Activated naive CD8-positive, alpha-beta T cell treated with anti-CD3 and anti-CD28 coated beads, Interleukin-2, amount 10 ng/mL, durations not matched to agents 7 days and 5 days (primary cell): ENCODE measurements at places on chromosomes 1 and 21. TPM values are rescaled to one million over a fixed set of nuclear protein-coding genes. Genes with fewer than 3 reads are reported as not detected.

The HSD3B2 gene
- not detected for total RNA-seq

The UBE2U gene
- not detected for total RNA-seq

The SYCP1 gene
- total RNA-seq: not detected

The PAPPA2 gene
- total RNA-seq: not detected

The FCRL2 gene
- not detected for total RNA-seq

DNA sequence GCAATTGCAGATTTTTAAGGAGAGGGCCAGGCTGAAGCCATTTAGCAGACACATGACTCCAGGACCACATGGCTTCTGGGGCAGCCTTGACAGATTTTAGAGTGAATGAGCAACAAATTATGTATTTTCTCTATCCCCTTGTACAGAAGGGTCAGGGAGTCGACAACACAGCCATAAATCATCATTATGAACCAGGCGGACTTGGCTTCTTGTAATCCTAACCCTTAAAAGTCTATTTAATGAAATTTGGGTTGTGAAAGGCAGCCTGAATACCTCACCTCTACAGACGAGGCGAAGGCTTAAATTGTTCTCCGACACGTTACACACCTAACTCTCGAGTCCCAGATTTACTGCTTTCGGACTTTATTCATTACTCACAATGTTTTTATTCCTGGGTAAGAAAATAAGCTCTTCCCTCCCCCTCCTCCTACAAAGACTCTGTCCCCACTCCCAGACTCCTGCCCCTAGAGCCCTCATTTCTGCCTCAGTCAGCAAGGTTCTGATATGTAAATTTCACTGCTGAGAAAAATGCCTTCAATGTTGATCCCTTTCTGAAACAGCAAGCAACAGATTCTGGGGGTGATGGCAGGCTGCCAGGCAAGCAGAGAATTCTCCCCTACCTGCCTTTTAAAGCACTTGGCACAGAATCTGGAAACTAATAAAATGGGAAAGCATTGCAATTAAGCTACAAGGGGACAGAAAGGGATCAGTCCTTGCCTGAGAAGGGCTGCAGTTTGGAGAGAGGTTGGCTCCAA is 51.6 kb downstream of the PLPP3 start:
- no peak for DNase-seq

DNA sequence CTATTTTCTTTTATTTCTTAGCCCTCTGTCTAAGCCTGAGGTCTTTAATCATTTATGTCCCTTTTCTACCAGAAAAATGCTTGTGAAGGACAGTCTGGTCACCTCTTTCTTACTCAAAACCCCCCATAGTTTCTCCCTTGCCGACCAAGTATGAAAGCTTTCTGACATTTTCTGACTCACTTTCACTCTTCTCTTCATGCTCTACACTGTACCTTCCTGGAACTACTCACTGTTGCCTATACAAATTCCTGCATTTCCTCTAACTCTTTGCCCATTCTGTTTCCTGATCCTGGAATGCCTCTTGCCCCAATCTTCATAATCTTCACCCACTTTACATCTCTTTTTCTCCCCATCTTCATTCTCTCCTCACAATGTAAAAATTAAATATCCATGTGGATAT is 380.0 kb downstream of the HHIPL2 start:
- no peak for DNase-seq

GRCh38 chr1:41735139-41735538 is 183.6 kb downstream of the HIVEP3 start:
- DNase-seq: no peak

DNA sequence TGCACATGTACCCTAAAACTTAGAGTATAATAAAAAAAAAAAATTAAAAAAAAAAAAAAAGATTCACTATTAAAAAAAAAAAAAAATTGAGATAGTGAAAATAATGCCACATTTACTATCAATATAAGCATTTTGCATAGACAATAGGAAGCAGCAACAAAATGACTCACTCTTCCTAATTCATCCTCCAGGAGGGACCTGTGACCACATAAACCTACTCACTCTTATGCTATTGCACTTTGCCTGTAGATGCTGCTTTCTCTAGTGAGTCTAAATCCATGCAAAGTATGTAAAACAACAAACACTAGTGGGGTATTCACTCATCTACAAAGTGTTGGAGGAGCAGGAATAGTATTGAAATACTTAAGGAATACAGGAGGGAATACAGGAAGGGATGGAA is 2.9 kb downstream of the OR10J5 start:
- no peak for DNase-seq

GRCh38 chr1:208174200-208174599 is 70.0 kb downstream of the PLXNA2 start:
- DNase-seq: no peak

- DNase-seq: no peak
Measured at GRCh38 chr1:3573500-3573899, 37.8 kb downstream of the MEGF6 start.

DNA sequence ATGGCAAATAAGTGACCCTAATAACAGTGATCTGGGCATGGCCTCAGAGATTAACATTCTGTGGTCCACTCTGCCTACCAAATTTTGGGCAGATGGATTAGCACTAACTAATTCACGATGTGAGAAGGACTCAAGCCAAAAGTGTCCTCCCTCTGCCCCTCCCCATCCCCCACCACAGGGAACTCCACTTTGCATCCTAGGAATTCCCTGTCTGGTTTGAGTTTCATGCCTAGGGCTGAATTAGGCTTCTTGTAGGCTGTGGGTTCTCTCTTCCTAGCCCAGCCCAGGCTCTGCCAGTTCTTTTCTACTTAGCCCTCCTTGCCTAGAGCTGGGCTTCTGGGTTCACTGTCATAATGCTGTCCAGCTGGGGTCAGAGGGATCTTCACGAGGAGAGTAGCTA is 64.1 kb downstream of the ATP2B4 start:
- no peak for DNase-seq

GRCh38 chr1:191541758-191542157 is 616.5 kb upstream of the RGS18 start:
- no peak for DNase-seq

DNA sequence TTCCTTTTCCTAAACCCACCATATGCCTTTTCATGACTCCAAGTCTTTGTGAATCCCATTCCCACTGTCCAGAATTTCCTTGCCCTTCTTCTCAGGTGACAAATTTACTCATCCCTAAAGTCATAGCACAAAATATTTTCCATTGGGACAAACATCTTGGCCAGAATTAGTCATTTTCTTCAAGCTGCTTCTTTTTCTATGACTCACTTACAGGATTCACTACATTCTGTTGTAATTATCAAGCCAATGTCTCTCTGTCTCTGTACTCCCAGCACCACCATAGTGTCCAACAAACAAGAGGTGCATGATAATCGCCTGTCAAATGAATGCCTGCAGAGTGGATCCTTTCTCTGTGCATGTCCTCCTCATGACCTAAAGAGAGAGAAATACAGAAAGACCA is 37.8 kb downstream of the SGIP1 start:
- DNase-seq: no peak

DNA sequence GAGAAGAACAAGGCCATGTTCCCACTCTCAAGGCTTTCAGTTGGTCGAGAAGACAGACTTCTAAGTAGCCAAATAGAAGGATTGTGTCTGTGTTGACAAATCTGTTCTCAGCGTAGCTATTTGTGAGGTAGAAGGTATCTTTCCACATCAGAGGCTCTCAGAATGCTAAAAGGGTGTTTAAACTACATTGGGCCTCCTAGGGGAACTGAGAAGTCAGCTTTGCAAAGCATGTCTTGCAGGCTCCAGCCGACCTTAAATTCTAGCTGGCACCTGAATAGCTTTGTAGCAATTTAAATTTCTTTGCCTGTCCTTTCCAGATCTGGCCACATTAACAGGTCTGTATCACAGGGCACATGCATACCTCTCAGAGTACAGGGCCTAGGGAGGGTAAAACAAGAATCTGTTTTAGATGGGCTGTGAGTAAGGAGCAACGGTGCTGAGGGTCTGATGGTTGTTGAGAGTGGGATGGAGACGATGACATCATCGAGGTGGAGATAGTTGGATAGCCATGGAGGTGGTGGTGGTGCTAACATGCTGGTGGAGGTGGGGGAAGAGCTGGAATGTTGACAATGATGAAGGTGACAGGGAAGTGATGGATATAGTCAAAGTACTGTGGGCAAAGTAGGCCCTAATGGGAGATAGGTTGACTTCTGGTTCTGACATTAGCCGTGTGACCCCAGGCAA is 17.0 kb upstream of the DMBX1 start:
- DNase-seq: no peak
